ENCODE measurements at places on chromosomes 4 and X.

DNA sequence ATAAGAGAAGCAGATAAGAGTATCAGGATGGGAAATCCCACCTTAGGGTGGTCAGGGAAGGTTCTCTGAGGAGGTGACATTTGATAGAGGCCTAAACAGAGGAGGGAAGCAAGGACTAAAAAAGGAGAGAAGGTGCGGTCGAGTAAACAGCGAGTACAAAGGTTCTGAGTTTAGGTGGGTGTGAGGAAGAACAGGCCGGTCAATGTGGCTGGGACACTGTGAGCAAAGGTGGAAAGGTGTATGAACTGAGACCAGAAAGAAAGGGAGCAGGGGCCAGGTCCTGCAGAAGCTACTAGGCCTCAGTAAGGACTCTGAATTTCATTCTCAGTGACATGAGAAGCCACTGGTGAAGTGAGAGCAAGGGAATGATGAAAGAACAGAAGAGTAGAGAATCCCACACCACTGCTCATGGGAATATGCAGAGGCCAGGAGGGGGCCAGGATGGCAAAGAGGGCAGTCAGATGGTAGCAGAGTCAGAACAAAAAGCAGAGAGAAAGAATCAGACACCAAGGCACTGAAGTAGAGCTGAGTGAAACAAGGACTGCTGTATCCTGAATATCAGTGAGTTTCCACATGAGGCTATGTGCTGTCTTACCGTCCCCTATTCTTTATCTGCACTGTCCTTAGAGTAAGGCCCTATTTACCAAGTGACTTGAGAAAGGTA, 18.0 kb downstream of the PRSS48 start:
- no peak for DNase-seq

GRCh38 chrX:112913807-112914206, 73.2 kb upstream of the AMOT start:
- no peak for DNase-seq

DNA sequence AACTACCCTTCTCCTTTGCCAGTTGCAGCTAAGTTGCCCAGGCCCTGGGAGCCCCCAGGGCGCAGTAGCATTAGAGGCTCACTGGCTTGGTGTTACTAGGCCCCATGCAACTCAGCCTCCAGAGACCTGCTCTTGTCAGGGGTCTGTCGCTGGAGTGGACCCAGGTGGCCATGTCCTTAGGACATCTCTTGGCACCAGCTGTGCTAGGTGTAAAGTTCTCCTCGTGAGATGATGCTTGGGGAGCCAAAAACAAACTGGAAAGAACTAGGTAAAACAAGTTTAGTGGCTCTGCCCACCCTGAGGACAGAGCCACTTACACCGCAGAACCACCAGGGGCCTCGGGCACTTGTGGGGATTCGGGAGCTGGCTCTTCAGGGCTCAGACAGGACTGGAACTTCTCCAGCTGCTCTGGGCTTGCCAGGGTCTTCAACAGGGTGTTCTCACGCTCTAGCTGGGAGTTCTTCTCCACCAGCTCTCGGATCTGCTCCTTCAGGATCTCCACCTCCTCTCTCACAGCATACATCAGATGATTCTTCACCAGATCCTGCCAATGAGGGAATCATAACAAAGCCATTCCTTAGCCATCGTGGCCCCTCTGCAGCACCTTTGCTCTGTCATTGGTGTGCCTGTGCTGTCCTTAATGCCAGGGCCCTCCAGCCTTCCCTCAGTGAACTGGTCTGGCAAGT, 61.2 kb downstream of the TSC22D3 start:
- no peak for DNase-seq

DNA sequence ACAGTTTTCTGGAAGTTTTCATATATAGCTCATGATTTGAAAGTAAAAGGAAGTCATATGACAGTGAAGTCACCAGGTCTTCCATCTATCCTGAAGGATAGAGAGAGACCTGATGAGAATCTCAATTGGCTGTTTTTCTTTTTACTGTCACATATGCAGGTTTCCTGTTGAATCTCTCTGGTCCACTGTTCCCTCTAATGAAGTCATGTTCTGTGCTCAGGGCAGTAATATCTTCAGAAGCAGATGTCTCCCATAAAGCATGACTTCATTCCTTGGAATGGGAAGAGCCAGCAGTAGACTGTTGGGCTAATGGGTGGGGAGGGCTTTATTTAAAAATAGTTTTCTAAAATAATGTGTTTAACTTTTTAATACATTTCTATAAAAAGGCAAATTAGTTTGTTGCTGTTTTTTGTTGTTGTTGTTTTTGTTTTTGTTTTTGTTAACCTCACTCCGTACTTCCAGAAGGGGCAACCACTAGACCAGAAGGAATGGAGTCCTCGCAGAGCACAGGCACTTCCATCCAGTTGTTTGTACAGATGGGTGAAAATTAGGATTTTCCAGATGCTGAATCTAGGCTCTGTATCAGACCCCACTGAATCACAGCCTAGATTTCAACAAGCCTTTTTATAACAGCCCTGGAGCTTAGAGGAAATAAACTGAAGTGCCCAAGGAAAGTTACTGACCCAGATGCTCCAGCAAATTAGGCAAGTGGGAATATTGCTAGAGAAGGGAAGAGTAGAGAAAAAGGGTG, 54.2 kb downstream of the AWAT2 start:
- no peak for DNase-seq

- DNase-seq: no peak
Observed at GRCh38 chr4:7392438-7393421, 42.0 kb downstream of the PSAPL1 start.

DNA sequence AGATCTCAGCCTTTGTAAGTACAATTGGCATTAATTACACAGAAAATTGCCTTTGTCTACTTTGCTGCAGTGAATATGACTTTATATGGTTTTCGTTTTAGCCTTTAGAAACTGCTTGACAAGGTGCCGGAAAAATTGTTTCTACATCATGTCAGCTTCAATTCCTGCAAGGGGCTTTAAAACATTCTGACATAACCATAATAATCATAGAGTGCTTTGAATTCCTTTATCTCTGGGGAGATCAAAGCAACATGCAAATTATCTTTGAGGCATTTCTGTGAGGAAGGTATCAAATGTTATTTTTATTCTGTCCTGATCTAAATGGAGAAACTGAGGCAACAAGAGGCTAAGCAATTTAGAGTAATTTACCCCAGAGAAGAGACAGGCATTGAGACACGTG, 57.8 kb downstream of the MMRN1 start:
- no peak for DNase-seq

DNA sequence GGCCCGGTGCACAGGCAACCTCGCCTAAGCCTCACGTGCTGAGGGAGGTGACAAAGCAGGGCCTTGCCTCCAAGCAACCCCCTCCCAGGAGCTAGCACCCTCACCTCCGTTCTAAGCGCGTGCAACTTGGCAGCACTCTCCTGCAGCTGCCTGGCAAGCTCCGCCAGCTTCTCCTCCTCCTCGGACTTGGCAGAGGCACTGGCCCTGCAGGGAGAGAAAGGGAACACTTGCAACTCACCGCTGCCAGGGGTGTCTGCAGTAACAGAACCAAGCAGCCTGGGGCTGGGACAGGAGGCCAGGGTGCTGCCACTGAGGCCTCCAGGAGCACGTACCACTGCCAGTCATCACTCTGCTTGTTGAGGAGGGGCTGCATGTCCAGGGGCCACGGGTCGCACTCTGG, 10.3 kb upstream of the TREX2 start:
- DNase-seq: no peak

- no peak for DNase-seq
Observed at GRCh38 chrX:105121186-105121585, 99.3 kb downstream of the TEX13A start.

DNA sequence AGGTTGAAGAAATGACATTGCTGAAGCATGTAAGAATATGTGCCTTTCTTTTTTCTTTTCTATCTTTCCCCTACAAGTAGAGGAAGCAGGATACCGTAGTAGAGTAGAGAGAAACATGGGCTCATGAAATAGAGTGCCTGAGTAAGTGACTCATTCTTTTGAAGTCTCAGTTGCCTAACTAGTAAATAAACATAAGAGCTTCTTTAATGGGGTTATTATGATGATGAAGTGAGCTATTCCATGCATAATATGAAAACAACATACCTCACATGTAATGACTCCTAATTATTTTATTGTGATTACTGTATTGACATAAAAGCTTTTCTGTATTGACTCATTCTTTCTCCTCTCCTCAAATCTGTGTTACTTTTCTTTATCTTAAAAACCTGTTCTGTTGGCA, 1538.2 kb downstream of the TECRL start:
- DNase-seq: no peak

DNA sequence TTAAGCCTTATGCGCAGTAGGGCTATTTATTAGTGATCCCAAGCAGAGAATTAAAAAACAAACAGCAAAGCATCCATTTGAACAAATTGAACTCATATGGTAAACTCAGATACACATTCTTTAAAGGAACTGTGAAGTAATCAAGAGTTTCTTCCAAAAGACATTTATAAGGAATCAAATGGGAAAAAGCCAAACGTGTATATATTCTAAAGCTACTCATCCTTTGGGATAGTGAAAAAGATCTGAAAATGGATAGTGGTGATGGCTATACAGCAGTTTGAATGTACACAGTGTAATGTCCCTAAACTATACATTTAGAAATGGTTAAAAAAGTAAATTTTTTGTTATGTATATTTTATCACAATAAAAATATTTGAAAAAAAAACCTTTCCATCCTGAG, 16.6 kb upstream of the HPGDS start:
- DNase-seq: no peak

GRCh38 chr4:168634276-168634802, 137.5 kb downstream of the PALLD start:
- DNase-seq: no peak

DNA sequence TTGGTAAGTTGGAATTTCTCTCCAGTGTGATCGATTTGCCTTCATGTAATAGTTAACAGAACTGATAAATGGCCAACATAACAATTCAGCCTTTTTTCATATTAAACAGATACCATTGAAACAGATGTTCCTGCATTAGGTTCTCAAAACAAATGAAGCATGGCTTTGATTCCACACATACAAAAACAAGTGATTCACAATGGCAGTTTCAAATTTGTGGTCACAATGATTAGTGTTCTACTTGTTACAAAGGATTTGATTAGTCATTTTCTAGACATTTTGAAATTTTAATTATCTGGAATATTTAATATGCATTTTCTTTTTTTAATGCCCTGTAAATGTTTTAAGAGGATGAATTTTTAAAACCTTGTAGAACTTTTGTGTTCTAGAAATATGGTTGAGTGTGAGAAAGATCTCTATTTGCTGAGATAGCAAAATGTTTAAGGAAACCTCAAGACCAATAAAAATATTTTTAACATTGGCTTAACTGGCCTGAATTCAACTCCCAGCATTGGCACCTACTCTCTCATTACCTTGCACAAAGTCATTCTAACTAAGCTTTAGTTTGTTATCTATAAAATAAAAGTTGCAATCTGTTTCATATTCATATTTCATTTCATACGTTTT, 18.9 kb upstream of the GLRA3 start:
- DNase-seq: no peak

DNA sequence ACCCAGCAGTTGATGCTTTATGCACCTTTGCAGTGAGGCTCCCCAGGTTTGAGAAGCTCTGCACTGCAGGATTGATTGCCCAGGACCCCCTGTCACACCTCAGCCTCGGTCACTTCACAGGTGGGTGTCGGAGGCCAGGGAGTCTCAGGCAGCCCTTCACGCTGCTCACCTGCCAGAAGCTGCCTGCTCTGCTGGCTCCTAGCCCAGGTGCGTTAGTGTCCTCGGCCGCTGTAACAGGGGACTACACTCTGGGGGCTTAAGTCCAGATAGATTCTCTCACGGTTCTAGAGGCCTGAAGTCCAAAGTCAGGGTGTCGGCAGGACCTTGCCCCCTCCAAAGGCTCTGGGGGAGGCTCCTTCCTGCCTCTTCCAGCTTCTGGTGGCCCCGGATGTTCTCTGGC, 79.9 kb downstream of the CPZ start:
- DNase-seq: no peak

- no peak for DNase-seq
Observed at GRCh38 chrX:77528034-77528433, 80.8 kb downstream of the FGF16 start.
